Karpas-422 (cell line): ENCODE measurements at places on chromosomes 5 and 9.

GRCh38 chr9:97935276-97935675 lies 2.7 kb downstream of the HEMGN start:
- no peak for DNase-seq

GRCh38 chr9:81032030-81032572 lies 657.2 kb downstream of the TLE1 start:
- no peak for DNase-seq

DNA sequence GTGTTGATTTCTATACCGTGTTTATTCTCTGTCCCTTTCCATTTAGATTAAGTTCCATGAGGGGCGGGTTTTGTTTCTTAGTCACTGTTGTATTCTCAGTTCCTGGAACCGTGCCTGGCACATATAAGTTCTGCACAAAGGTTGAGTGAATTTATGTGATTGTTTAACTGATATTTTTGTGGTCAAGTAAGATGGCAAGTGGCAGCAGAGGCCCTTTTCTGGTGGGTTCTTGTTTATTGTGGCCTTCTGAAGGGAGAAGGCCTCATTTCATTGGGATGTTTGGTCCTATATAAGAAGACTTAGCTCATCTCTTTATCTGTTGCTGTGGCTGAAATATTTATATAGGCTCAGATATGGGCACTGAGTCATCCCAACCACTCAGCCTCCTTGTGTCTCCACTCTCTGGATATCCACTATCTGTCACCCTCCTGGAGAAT lies 262.5 kb downstream of the PSAT1 start:
- no peak for DNase-seq

DNA sequence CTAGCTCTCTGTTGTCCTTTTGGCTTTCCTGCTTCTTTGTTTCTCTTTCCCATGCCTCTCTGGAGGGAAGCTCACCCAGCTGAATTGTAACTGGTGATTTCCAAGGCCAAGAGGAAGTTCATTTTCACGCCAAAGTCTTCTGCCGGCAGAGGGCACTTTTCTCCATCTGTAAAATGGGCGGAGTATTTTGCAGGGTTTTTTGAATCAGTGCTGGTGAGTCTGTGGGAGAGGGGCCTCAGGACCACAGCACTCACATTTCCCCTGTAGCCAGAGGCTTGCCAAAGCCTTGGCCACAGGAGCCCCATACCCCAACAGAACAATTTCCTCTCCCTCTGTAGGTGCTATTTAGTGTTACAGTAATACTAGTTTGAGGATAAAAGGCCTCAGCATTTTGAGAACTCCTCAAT lies 42.3 kb upstream of the MATR3 start:
- DNase-seq = peak; percentile 54

- no peak for DNase-seq
Observed at GRCh38 chr9:83231039-83231438, 168.1 kb upstream of the RASEF start.

DNA sequence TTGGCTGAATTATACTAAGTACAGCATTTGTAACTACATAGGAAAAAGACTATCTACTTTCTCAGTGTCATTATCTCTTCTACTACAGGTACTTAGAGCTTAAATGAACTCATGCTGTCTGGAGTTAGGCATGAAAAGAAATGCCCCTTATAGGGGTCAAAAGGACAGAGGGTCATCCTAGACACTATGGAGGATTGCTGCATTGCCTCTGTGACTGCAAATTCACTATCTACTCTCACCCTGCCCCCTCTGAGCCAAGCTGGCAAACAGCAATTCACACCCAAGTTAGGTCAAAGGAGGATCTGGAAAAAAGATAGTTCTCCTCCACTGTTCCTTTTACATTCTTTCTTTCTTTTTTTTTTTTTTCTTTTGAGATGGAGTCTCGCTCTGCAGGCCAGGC lies 36.7 kb downstream of the ANKRD31 start:
- no peak for DNase-seq
